Vagina (tissue), 2 donors: ENCODE measurements at places on chromosomes 6 and 20.

GRCh38 chr6:135397172-135397952 is 100.2 kb downstream of the AHI1 start:
- H3K27me3 ChIP-seq, result no peaks in the 10 kb centered on the region
- no peak overlapping the region for H3K4me3 ChIP-seq
- DNase-seq, result no peak
- no peak overlapping the region for H3K27ac ChIP-seq

GRCh38 chr6:117483004-117483644 is 650 bp downstream of the DCBLD1 start:
- DNase-seq, result no peak
- H3K27ac ChIP-seq, result peak overlapping the region; percentile 92
- H3K27me3 ChIP-seq, result no peaks in the 10 kb centered on the region

- no peak overlapping the region for H3K4me3 ChIP-seq
- DNase-seq, result no peak
- no peaks in the 10 kb centered on the region for H3K4me1 ChIP-seq
Measured at GRCh38 chr6:64220801-64221200, 585.2 kb downstream of the PHF3 start.

- H3K36me3 ChIP-seq, result no peaks in the 10 kb centered on the region
- H3K27me3 ChIP-seq, result no peaks in the 10 kb centered on the region
- H3K4me3 ChIP-seq, result no peak overlapping the region
- H3K27ac ChIP-seq, result no peak overlapping the region
Measured at GRCh38 chr6:9520417-9521151, 894.3 kb downstream of the TFAP2A start.

GRCh38 chr6:124982669-124983068 is 20.4 kb downstream of the RNF217 start:
- H3K36me3 ChIP-seq, result peaks cover 9% of the 10 kb centered on the region
- peaks cover 13% of the 10 kb centered on the region for H3K4me1 ChIP-seq
- H3K4me3 ChIP-seq, result no peak overlapping the region
- H3K27ac ChIP-seq, result no peak overlapping the region

DNA sequence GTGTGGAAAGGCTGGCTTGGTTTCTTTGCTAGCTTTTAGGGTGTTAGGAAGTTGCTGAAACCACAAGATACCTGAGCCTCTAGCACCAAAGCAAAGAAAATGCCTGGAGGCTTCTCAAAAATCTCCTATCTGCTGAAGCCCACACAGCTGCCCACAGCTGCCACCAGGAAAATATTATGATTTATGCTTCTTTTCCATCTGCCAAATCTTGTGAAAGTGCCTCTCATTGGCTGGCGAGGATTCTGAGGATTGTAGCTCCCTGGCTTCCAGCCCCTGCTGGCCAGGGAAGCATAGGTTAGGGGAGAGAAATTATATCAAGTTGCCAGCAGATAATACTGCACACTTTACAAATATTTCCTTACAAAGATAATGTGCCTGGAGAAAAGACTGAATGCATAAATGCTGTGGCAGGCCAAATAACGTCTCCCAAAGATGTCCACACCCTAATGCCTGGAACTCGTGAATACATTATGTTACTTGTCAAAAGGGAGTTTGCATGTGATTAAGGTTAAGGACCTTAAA is 98.4 kb downstream of the MRPL14 start:
- H3K27me3 ChIP-seq, result no peaks in the 10 kb centered on the region
- no peak for DNase-seq
- H3K36me3 ChIP-seq, result no peaks in the 10 kb centered on the region
- H3K27ac ChIP-seq, result peak overlapping the region; percentile 39

DNA sequence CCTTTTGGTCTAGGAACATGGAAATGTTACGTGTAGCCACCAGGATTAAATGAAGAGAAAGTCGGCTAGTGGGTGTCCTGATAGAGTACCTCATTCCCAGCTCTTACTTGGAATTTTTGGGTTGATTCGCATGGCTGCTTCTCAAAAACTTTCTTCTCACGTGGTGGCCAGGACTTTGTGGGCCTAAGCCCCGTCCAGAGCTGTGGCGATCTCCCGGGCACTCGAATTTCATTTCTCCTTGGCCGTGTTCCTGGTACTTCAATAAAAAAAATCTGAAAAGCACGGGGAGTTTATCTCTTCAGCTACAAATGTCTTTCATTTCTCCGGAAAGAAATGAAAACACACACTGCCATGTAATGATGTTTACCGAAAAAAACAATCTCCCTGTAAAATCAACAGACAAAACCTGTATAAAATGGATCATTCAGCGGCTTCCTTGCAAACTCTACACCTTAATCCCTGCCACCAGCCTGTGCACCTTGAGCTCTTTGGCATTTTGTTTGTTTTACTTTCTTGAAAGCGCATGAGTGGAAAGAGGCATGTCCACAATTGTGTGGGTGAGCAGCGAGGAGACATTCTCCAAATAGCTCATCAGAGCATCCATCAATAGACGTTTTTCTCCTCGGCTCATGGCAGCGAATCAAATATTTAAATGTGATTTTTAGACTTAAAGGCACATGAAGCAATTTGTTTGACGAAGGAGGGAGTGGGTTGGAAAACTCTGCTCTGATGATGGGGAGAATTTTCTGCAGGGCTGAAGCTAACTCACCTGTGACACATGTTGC is 173.1 kb downstream of the TFAP2C start:
- no peak overlapping the region for H3K4me3 ChIP-seq
- peak overlapping the region; percentile 59 for H3K27ac ChIP-seq
- no peaks in the 10 kb centered on the region for H3K27me3 ChIP-seq
- H3K36me3 ChIP-seq, result no peaks in the 10 kb centered on the region
- DNase-seq, result no peak
- peaks cover 11% of the 10 kb centered on the region for H3K4me1 ChIP-seq

DNA sequence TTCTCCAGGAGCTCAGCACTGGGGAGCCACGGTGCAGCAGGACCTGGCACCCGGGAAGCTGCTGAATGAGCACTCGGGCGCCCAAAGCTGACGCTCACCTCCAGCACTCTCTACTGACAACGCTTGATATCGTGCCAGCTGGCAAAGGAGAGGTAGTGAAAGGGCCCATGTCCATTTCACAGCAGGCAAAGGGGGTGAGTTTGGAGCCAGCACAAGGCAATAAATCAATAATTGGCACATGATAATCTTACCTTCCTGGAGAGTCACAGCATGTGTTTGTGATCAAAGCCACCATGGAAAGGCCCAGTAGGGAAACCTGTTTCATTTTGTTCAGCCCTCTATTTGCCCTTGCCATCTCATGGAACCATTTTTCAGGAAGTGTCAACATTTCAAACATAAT is 23.3 kb upstream of the SMIM26 start:
- DNase-seq, result no peak
- no peak overlapping the region for H3K4me3 ChIP-seq
- no peak overlapping the region for H3K27ac ChIP-seq
- no peaks in the 10 kb centered on the region for H3K4me1 ChIP-seq

DNA sequence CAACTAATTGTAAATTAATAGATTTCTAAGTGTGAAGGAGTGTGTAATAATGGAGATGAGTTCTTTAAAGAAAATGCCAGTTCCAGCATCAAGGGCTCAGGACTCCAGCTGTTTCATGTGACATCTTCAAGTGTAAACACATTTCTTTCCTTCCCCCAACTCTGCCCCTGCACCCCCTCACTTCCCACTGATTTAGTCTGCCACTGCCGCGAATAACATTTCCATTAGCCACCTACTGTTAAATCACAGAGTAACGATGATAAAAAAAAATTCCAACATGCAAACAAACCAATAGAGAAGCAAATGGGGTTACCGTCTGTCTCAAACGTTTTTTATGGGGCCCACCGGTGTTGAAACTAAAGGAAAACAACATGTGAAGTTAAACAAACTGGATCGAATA is 414.3 kb downstream of the SAMD5 start:
- H3K4me1 ChIP-seq, result no peaks in the 10 kb centered on the region
- H3K27me3 ChIP-seq, result no peaks in the 10 kb centered on the region
- no peaks in the 10 kb centered on the region for H3K36me3 ChIP-seq
- no peak overlapping the region for H3K27ac ChIP-seq
- H3K4me3 ChIP-seq, result no peak overlapping the region

GRCh38 chr20:48635791-48636267 is 192.0 kb downstream of the PREX1 start:
- no peak overlapping the region for H3K4me3 ChIP-seq
- no peaks in the 10 kb centered on the region for H3K36me3 ChIP-seq
- no peaks in the 10 kb centered on the region for H3K4me1 ChIP-seq
- DNase-seq, result no peak
- no peaks in the 10 kb centered on the region for H3K27me3 ChIP-seq

GRCh38 chr6:2245103-2245876 is at the start of gene GMDS:
TSS of gene GMDS (minus strand) at chr6:2245605.
- DNase-seq, result no peak
- H3K36me3 ChIP-seq, result no peaks in the 10 kb centered on the region
- peak within 1 kb of the TSS; percentile 93 for H3K27ac ChIP-seq

- DNase-seq, result no peak
- H3K4me1 ChIP-seq, result no peaks in the 10 kb centered on the region
- no peak overlapping the region for H3K4me3 ChIP-seq
- no peaks in the 10 kb centered on the region for H3K36me3 ChIP-seq
Measured at GRCh38 chr6:144741659-144742058, 456.5 kb downstream of the UTRN start.

GRCh38 chr6:150118627-150119026 is 24.2 kb upstream of the PPP1R14C start:
- H3K36me3 ChIP-seq, result no peaks in the 10 kb centered on the region
- no peak overlapping the region for H3K27ac ChIP-seq
- no peaks in the 10 kb centered on the region for H3K4me1 ChIP-seq
- H3K27me3 ChIP-seq, result no peaks in the 10 kb centered on the region

DNA sequence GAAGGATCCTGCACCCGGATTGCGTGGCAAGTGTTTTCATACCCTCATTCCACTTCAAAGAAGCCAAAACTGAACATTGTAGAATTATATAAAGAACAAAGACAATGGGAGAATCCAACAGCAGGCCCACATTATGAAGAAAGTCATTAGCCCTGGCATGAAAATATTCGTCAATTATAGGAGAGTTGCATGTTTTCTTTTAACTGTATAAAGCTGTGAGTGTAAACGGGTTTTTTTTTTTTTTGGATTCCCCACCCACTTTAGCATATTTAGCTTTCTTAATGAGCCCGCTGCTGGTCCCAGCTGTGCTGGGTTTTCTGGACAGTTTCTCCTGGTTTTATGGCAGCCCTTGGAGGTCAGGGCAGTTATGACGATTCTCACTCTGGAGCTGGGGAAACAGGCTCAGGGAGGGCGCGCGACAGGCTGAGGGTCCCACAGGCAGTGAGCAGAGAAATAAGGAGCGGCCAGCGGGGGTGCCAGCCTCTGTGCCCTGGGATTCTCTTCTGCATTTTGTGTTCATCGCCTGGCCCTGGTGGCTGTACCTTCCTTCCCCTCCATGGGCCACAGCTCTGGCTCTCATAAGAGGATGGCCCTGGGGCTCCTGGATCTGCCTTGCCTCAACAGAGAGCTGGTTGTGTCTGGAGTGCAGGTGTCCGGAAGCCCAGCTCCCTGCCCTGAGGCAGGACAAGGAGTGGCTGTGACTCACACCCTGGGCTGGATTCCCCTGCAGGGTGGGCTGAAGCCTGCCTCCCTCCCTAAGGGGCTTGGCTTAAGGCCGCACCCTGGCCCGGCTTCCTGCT is 24.1 kb upstream of the SULF2 start:
- H3K36me3 ChIP-seq, result no peaks in the 10 kb centered on the region
- DNase-seq, result no peak
- H3K27ac ChIP-seq, result no peak overlapping the region
- H3K27me3 ChIP-seq, result no peaks in the 10 kb centered on the region

- peak; percentile 91 for DNase-seq
- no peaks in the 10 kb centered on the region for H3K36me3 ChIP-seq
- H3K27ac ChIP-seq, result no peak overlapping the region
- H3K4me3 ChIP-seq, result no peak overlapping the region
Measured at GRCh38 chr20:20931024-20931423, 175.1 kb downstream of the LINC00237 start.

GRCh38 chr20:60066438-60066823 is 108.2 kb downstream of the CDH26 start:
- no peaks in the 10 kb centered on the region for H3K36me3 ChIP-seq
- H3K4me3 ChIP-seq, result no peak overlapping the region
- peaks cover 23% of the 10 kb centered on the region for H3K4me1 ChIP-seq
- no peaks in the 10 kb centered on the region for H3K27me3 ChIP-seq
- DNase-seq, result no peak

- H3K27me3 ChIP-seq, result no peaks in the 10 kb centered on the region
- no peaks in the 10 kb centered on the region for H3K36me3 ChIP-seq
- H3K4me3 ChIP-seq, result no peak overlapping the region
- H3K4me1 ChIP-seq, result peaks cover under 1% of the 10 kb centered on the region
- DNase-seq, result no peak
- H3K27ac ChIP-seq, result no peak overlapping the region
Measured at GRCh38 chr6:106051226-106051625, 34.9 kb upstream of the PRDM1 start.

DNA sequence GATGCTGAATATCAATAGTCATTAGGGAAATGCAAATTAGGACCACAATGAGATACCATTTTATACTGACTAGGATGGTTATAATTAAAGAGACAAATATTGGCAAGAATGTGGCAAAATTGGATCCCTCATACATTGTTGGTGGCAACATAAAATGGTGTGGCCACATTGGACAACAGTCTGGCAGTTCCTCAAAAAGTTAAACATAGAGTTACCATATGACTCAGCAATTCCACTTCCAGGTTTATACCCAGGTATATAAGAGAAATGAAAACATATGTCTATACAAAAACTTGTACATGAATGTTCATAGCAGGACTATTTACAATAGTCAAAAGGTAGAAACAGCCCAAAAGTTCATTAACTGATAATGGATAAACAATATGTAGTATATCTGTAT is 2.0 kb upstream of the CRIP3 start:
- no peak overlapping the region for H3K4me3 ChIP-seq
- no peaks in the 10 kb centered on the region for H3K27me3 ChIP-seq
- DNase-seq, result no peak
- H3K36me3 ChIP-seq, result no peaks in the 10 kb centered on the region
- no peak overlapping the region for H3K27ac ChIP-seq

DNA sequence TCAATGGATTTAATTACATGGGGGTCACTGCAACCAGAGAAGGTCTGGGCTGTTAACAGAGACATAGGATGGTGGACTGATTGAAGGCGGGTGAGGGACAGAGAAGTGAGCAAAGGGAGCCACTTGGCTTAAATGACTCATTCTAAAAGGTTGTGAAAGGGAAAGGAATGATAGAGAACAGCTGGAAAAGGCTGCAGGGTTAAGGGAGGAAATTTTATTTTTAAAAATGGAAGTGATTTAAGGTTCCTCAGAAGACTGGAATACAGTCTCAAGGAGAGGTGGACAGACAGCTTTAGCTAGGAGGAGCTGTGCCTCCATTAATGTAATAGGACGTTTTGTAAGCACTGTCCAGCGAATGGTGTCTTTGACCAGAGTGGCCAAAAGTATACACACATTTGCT is 46.7 kb downstream of the RGS17 start:
- no peaks in the 10 kb centered on the region for H3K36me3 ChIP-seq
- no peak overlapping the region for H3K27ac ChIP-seq
- no peaks in the 10 kb centered on the region for H3K27me3 ChIP-seq
- no peaks in the 10 kb centered on the region for H3K4me1 ChIP-seq
- no peak overlapping the region for H3K4me3 ChIP-seq
- no peak for DNase-seq
